Kidney tubule cell (primary cell): ENCODE measurements at places on chromosomes 5 and 9.

GRCh38 chr9:114549697-114550330, 37.8 kb upstream of the ATP6V1G1 start:
- peak; percentile 19 for DNase-seq

GRCh38 chr5:114223866-114224265, 138.0 kb upstream of the KCNN2 start:
- DNase-seq: peak; percentile 7

GRCh38 chr5:171157775-171158174, 151.3 kb upstream of the TLX3 start:
- no peak for DNase-seq

GRCh38 chr5:176540476-176540899, 3.3 kb upstream of the RNF44 start:
- no peak for DNase-seq

DNA sequence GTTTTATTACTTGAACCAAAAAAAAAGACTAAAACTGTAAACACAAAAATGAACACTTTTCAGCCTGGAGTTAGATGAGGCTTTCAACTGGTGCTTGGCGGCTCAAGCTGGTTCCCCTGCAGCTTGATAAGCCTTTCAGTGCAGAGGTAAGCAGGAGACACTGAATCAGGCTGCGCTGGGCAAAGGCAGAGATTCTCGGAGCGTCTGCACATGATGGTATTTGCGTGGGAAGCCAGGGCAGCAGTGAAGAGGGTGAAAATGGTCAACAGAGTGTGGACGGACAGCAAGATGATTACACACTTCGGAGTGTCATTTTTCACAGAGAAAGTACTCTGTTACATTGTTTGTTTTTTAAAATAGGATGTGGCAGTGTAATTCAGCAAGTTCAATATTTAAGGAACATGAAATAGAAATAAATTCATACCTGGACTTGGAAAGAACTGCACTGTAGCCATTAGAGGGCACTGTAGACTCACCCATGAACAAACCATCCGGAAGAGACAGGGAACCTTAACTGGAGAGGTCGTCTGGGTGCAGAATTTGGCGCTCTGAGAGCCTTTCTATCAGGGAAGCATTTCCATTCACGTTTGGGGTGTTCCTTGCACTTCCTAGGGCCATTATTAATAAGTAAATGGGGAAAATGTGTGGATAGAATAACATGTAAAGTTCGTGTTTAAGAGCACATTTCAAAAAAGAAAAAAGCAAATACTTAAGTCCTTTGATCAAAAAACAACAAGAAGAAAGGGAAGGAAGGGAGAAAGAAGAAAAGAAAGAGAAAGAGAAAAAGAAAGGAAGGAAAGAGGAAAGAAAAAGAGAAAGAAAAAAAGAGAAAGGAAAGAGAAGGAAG, 69.8 kb downstream of the ICE1 start:
- peak; percentile 61 for DNase-seq

GRCh38 chr9:75046725-75047345, 18.7 kb upstream of the CARNMT1 start:
- DNase-seq: no peak

DNA sequence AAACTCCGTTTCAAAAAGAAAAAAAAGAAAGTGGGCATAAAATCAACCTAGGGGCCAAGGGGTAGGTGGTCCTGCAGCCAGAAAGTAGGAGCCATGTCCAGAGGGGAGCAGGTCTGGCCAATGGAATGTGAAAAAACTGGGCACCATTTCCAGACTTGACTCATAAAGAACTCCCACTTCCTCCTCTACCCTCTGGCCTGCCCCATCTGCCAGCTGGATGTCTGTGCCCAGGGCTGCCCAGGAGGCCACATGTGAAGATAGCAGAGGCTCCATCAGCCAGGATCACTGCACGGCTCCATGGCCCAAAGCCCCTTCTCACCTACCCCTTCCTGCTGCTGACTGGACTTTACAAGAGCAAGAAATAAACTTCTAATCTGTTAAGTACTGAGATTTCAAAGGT, 42.1 kb upstream of the EEIG1 start:
- peak; percentile 43 for DNase-seq

- DNase-seq: no peak
Observed at GRCh38 chr9:84811751-84812074, 142.2 kb downstream of the NTRK2 start.

DNA sequence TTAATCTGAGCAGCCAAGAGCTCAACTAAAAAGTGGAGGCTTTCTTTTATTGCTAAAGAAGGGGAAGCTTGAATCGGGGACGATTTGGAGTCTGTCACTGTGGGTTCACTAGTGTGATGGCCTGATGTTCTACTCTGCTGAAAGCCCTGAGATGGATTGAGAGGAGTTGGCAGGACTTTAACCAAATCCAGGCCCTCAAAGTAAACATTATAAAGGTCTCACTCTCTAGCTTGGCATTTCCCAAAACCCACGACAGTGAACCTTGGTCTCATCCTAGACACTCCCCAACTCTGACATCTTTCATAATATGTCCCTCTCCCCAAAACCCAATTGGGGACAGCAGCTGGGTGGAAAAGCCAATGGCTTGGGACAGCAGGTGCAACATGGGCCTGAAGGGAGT, 32.7 kb downstream of the TMOD1 start:
- DNase-seq: no peak

DNA sequence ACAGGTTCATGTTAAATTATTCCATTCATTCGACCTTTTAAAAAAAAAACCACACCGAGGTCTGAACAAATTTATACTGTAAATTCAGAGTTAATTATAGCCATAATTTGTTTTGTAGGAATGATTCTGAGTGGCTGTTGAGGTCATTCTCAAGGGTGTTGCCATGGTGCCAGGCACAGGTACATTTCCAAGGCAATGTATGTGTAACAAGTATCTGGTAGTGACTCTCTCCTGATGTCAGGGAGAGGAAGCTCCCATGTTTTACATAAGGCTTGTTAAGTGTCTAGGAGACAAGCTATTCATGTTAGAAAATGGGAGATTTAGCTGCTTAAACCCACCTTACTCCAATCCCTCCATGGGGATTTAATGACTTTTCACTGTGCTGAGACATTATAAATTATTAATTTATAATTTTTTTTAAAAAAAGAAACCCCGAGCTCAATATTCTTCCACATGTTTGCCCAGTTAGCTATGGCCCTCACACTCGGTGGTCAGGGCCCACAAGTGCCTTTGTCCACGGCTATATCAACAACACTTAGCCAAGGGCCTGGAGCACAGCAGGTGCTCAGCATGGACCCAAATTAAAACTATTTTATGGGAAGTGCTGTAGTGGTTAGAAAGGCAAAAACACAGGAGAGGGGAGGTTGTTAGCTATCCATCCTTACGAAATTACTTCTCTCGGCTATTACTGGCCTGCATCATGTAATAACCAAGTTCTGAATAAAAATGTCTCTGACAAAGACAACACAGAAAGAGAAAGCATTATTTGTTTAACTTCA, 154.6 kb upstream of the GNA14 start:
- no peak for DNase-seq

DNA sequence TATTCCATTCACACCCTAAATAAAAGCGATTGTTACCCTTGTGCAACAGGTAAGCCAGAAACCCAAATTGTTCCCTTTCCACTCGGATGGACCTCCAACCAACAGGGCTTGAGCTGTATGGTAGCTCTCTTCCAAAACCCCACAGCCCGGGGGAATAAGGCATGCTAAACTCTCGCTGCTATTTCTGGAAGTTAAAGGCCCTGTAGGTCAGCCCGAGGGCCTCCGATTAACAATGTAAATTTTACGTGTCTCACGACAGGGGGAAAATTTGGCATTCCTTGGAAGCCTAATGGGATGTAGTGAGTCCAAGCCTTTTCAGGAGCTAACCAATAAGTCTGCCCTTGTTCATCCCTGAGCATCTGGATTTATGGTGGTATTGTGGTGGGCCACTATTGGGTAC, 26.0 kb downstream of the CNOT8 start:
- no peak for DNase-seq

DNA sequence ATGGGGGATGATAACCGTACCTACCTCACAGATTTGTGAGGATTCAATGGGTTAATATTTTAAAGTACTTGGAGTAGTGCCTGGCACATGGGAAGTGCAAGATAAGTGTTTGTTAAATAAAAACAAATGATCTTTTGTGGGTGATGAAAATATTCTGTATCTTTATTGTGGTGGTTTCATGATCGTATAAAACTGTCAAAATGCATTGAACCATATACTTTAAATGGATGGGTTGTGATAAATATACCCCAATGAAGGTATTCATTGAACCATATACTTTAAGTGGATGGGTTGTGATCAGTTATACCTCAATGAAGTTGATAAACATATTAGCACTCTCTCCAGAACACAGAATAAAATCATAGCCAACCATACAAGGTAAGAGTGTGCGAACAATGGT, 234.5 kb downstream of the CRB2 start:
- DNase-seq: no peak

DNA sequence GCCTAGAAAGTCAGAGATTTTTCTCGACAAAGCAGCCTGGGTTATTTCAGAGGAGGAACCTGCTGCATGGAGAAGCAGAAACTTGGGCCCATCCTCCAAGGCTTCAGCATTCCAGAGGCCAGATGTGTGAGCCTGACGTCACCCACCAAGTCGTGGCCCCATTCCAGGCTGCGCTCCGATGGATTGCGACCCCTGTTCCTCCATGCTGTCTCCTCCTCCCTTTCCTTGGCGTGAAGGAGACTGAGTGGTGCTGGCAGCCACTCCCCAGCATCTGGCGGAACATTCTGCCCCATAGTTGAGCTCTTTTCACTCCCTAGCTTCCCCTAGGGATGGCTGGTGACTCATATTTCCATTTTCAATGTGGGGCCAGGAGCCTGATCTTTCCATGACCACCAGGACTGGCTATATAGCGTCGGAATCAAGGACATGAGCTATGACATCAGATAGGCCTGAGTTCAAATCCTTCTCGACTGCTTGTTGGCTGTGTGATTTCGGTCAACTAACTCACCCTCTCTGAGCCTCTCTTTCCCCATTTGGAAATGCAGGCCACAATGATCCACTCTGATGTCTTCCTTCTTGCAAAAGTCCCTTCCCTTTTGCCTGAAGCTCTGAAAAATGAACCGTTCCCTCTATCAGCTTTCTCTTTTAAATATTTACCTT, 24.5 kb upstream of the DUSP1 start:
- DNase-seq: peak; percentile 87

DNA sequence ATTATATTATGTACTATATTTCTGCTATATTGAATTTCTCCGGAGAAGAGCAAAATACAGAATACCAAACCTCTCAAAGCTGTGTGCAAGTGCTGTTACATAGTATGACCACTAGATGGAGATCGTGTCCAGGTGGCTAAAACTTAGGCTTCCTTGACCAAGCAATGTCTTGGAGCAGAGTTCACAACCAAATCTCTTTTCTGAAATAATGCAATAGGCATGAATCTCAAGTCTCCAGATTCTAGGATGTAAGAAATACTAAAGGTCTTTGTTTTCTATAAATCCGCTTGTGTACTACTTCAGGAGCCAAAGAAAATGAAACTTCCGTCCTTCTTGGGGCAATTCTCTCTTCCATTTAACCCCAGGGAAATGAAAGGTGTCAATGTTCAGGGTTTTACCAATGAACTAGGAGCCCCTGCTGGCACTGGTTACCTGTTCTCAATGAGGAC, 181.5 kb upstream of the RAI14 start:
- peak; percentile 62 for DNase-seq

DNA sequence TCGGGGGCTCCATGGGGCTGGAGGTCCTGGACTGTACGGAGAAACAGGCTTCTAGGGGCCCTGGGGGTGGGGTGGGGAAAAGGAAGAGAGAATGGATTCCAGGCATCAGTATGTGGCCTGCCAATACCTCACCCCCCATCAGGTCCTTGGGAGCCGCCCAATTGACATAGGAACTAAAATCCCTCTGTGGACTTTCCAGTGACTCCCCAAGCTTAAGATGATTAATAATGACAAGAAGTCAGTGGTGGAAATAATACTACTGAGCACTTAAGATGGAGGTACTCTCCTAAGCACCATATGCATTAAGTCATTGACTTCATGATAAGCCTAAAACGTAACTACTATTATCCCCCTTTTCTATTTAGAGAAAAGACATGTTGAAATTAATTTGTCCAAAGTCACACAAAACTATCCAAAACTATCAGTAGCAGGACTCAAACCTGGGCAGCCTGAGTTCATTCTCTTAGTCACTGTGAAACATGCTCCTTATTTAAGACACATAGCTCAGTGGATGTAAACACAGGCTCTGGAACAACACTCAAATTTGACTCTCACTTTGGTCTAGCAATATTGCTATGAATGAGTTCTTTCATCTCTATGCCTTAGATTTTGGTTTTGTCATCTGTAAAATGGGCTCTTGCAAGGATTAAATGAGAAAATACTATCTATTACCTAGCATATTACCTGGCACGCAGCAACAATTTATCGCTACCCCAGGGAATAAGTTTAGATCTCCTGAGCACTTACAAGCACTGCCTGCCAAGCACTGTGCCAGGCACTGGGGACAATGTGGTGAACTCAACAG, 9.5 kb downstream of the SPRY4 start:
- no peak for DNase-seq

GRCh38 chr9:103941104-103941503, 153.0 kb upstream of the SMC2 start:
- no peak for DNase-seq

- DNase-seq: no peak
Observed at GRCh38 chr9:127463382-127463781, 12.1 kb downstream of the LRSAM1 start.

DNA sequence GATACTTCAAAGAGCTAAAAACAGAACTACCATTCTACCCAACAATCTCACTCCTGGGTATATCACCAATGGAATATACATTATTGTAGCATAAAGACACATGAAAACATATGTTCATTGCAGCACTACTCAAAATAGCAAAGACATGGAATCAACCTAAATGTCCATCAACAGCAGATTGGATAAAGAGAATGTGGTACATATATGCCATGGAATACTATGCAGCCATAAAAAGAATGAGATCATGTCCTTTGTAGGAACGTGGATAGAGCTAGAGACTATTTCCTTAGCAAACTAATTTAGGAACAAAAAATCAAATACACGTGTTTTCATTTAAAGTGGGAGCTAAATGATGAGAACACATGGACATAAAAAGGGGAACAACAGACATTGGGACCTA, 247.9 kb upstream of the VLDLR start:
- DNase-seq: no peak

DNA sequence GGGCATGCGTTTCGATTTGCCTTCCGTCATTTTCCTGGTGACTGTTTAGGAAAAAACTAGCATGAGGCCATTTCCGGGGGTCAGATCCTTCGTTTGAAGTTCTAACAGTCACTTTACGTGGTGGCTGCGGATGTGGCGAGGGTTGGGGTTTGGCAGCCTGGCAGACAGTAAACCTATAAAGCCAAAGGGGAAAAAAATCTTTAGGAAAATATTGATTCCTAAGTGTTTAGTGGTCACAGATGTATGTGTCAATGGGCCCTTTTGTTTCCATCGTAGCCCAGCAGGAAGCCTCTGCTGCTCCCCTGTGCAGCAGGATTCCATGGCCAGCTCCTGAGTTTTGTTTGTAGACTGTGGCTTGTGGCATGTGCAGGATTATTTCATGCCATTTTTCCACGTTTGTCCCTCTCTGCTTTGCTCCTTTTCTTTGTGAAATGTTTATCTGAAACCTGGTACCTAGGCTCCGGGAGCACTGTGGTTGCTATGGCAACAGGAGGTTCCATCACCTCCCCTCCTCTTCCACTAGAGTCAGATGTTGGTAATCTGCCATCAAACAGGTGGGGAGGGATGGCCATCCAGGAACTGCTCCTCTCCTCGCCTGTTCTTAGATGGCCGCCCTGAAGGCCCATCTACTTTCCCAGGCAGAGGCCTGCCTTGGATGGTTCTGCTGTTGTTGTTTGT, 202.3 kb downstream of the AOPEP start:
- no peak for DNase-seq
